ENCODE measurements at places on chromosomes 16 and 17.

- DNase-seq, result no peak
Observed at GRCh38 chr17:45833920-45834319, 10.8 kb upstream of the SPPL2C start.

GRCh38 chr16:2964475-2965336 is 631 bp downstream of the KREMEN2 start:
- no peak for DNase-seq

GRCh38 chr17:1643293-1643998 is 2.1 kb downstream of the SCARF1 start:
- no peak for DNase-seq

- no peak for DNase-seq
Observed at GRCh38 chr17:32862940-32863339, 14.0 kb downstream of the MYO1D start.

DNA sequence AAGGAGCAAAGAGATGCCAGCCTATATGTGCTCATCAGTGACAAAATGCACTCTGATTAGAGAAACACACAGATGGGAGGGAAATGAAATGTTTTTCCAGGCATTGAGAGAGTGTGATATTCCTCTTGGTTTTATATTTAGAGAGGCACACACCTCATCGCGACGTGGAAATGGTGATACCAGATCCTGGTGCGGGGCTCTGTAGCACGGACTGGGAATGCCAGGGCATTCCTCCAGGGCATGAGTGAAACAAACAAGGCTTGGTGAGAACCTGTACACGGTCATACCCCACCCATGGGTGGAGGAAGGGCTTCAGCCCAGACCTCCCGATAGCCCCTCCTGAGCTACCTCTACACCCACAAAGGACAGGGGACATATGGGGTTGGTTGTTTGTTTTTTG is 280.2 kb downstream of the C16orf95 start:
- no peak for DNase-seq

DNA sequence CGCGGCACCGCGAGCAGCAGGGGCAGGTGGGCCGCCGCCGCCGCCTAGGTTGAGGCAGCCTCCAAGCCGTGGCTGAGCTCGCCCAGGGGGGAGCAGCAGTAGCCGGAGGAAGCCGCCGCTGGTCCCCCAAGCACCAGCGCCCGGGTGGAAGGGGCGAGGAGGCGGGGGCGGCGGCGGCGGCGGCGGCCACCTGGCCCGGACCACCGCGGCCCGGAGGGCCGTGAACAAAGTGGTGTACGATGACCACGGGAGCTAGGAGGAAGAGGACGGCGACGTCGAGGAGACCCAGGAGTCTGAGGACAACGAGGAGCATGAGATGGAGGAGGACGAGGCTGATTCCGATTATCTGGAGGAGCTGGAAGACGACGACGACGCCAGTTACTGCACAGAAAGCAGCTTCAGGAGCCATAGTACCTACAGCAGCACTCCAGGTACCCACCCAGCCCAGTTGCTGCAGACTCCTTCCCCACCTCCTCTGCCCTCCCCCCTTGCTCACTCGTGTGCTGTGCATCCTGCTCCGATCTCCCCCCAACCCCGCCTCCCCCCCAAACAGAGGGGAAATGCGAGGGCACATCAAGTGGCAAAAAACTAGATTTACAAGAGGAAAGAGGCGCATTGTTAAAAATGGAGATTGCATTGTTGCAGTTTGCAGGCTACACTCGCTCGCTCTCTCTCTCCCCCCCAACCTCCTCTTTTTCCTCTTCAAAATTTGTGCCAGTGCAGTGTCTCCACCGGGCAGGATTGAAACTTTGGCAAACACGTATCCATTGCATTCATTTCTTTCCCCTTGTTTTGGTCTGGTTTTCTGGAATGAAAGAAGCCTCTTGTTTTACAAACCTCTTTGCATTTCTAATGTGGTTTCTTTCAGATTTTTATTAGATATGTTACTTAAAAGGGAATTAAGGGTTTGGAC is 41.8 kb upstream of the AMZ2 start:
- no peak for DNase-seq

DNA sequence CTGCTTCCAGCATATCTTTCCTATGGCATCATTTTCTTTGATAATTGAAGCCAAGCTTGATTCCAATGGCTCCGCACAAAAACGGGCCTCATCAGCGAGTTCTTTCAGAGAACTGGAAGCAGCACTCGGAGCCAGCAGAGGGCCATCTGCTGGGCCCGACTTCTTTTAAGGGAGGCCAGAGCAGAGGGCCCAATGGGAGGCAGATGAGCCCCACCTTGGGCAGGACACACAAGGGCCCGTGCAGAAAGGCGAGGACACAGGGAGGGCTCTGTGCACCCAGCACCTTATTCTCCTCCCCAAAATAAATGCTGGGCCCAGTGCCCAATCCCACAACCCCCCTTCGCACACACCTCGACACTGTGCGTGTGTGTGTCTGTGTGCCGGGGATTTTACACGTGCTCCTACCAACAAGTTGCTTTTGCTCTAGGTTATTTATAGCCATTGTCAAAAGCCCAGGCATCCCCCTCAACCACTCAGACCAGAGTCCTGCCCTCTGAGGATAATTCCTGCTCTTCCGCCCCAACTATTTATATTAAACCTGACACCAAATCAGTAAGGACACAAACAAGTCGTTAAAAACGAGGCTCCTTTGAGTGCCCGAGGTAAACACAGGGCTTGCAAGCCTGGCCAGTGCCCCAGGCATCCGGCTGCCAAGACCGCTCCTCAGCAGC is 6.8 kb downstream of the AXIN2 start:
- DNase-seq, result no peak

- DNase-seq, result no peak
Observed at GRCh38 chr17:35214192-35214591, 20.0 kb upstream of the SLC35G3 start.

DNA sequence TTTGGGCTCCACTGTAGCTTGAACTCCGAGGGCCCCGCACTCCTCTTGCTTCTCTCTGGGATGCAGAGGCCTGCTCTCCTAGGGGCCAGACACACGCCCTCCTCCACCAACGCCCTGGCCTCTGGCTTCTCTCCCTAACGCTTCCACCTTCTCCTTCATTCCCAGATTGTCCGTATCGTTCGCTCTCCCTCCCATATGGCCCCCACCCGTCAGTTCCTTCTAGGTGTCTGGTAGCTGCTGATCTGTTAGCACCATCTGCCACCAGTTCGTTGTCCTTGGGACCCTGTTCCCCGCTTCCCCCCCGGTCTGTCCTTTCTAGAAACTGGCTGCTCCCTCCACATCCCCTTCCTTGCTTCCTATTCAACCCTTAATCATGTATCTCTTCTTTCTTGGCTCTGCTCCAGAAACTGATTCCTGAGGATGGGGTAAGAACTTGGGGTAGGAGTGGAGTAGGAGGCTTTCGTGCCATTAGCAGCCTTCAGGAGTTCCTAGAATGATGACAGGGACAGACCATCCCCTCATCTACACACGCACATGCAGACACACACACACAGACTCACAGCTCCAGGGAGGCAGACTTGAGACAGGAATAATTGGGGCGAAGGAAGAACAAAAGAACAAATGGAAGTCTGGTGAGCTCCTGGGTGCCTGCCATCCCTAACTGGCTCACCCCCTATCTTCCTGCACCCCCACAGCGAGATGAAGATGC is 4.3 kb downstream of the ATP1B2 start:
- no peak for DNase-seq

All from stimulated activated CD8-positive, alpha-beta memory T cell treated with anti-CD3 and anti-CD28 coated beads, Interleukin-15, amount 100 ng/mL, for 1 hour (primary cell).